ENCODE measurements at places on chromosomes 1 and 21.

GRCh38 chr1:115246526-115246925 lies 91.5 kb downstream of the NGF start:
- DNase-seq: no peak

GRCh38 chr1:72062584-72062983 lies 219.8 kb downstream of the NEGR1 start:
- DNase-seq: no peak

- no peak for DNase-seq
These were observed 18.6 kb upstream of the C1orf105 start for GRCh38 chr1:172401892-172402291.

GRCh38 chr1:19009882-19010321 lies 53.4 kb upstream of the IFFO2 start:
- DNase-seq: no peak

- DNase-seq: no peak
These were observed 35.5 kb upstream of the ZC3H12A start for GRCh38 chr1:37438869-37439343.

DNA sequence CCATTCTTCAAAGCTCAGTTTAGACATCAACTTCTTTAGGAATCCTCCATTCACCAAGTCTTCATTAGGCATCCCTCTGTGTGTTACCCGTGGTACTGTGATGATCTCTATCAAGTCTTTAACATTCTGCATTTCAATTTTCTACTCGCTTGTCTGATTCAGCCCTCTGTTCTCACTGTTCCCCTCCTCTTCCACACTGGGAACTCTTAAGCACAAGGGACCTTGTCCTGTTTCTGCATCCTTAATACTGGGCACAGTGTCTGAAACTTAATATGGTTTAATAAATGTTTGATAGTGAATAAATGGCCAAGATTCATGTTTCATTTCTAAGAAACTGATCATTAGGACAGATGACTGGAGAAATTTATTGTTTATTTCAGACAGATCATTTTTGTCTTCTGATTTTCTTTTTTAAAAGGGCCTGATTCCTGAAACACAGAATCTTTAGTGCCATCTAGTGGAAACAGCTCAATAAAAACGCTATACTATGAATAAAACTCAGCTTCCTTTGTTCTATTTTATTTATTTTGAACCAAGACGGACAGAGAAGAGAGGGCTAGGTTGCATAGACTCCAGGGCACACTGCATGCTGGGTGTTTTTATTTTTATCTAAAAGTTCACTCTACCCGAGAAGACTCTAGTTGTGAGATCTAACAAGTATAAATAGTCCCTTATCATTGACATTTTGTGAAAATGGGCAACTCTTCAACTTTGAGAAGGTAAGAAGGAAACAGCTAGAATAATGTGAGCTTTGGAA lies 7.0 kb upstream of the TRIM45 start:
- DNase-seq: no peak
